T-helper 1 cell (primary cell): ENCODE measurements at places on chromosomes 5 and 9.

GRCh38 chr5:122500245-122501088 lies 188.4 kb downstream of the SNCAIP start:
- no peak for DNase-seq

GRCh38 chr5:1175015-1175414 lies 26.4 kb upstream of the SLC6A19 start:
- no peak for DNase-seq

DNA sequence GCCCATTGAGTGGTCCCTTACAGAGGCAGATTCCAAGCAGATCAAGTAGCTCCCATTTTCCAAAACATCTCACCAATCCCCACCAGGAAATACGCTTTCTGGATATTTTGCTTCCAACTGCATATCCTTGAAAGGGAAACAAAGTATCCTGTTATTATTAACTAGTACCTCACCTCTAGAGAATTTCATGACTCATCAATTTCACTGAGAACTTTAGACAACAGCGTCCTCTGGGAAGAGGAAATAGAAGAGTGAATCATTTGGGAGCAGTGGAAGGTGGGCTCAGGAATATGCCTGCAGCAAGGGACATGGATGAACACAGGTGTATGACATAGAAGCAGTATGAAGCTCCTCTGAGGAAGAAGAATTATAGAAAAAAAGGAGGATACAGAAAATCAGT lies 186.7 kb downstream of the MARCHF11 start:
- no peak for DNase-seq

DNA sequence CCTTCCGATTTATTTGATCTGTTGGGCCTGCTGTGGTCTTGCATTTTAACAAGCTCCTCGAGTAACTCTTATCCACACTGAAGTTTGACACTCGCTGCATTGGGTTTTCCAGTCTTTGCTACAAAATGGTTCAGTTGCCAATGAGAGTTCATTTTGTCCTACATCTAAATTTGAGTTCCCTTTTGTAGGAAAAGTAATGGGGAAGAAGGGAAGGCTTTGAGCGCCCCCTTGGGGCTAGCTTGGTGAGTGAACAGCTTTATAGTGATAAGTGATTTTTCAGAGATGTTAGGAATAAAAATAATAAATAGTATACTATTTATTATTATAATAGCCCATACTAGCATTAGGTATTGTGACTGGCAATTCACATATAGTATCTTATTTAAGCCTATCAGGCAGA lies 89.9 kb upstream of the GNAQ start:
- DNase-seq: peak; percentile 14

DNA sequence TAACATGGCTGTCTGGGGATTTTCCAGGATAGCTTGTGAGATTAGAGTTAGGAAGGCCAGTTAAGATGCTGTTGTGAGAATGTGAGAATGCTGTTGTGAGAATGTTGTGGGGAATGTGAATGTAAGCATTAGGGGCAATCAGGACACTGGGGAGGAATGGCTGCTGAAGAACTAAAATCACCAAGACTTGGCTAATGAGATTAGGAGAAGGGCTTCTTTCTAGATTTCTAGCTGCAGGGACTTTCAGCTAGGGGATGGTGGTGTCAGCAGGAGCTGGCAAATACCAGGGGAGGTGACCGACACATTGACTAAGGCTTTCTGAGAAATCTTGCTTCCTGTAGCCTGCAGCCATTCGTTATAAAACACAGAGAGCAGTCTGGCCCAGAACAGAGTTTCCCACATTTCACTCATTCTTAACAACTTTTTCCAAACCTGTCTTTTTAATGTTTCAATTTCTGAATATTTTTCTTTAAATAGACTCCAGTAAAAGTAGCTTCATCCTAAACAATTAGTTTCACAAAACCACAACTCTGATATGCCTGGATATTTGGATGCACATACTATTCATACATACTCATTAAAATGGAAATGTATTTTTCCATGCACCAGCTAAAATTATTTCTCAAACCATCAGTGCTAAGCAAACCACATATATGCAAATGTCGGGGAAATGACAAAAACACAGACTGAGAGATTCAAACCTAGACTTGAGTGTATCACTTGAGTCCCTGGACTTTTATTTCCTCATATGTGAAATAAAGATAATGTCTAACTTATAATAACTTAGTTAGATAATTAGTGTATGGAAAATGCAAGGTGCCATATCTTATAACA lies 89.3 kb upstream of the TNC start:
- DNase-seq: no peak

DNA sequence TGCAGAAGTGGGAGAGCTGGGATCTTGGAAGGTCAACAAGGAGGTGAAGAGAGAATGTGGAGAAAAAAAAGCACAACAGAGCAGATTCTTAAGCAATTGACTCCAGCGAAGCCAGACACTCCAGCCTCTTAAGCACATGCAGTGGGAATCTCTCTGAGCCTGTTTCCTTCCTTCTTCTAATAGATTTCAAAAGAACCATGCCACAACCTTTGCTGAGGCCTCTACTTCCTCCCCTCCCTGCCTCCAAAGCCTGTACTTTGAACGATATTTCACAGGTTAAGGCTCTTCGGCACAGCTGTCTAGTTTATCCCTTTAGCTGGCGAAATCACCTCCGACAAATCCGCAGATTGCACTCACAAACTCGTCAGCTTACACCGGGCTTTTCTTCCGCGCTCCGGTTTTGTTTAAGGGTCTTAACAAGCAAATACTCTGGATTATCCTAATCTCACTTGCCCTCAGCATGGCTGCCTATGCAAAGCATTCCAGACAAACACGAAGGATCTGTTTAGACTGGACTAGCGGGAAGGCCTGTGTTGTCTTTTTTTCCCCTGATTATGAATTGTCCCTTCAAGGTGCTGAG lies 211.6 kb upstream of the PANK3 start:
- no peak for DNase-seq

DNA sequence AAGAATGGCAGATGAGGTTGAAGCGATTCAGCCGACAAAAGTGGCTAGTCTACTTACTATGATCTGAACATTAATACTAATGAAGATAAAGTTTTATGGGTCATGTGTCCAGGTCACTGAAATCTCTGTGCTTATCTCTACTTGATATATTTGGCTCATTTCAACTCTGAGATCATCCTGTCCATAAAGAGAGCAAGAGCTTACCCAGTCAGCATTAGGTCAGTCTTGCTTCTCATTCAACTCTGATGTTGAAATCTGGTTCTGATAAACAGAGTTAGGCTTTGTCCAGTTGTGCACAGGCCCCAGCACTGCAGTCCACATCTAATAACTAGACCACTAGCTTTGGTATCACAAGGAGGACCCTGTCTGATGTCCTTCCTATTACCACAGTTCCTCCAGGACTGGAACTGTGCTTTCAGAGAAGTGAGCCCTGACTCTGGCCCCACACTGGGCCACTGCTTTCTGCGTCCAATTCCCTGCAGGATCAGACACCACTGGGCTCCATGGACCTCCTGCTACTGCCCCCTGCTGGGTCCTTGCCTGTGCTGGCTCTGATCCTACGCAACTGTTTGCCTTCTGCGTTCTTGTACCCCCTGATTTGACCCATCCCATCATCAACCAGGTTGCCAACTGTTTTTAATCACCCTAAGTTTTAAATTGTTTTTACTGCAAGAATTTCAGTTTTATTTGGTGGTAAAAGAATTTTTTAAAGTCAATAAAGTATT lies 23.7 kb upstream of the FAM120A start:
- DNase-seq: no peak

DNA sequence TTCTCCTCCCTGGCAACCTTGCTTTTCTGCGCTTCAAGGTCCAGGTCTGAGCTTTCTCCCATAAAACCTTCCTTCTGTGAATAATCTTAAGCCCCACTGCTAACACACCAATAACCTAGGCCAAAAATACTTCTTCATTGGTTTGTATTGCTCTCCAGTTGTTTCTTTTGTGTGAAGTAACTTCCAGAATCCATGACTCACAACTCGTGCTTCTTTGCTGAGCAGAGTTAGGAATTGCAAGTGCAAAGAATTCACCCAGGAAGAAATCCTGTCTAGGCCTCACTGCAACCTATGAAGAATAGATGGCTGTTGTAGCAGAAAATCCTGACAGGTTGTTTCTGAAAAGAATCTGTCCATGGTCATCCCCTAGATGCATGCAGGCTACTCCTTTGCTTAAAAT lies 295.7 kb downstream of the MED10 start:
- no peak for DNase-seq

GRCh38 chr5:122921826-122922225 lies 76.4 kb downstream of the SNX24 start:
- DNase-seq: no peak

DNA sequence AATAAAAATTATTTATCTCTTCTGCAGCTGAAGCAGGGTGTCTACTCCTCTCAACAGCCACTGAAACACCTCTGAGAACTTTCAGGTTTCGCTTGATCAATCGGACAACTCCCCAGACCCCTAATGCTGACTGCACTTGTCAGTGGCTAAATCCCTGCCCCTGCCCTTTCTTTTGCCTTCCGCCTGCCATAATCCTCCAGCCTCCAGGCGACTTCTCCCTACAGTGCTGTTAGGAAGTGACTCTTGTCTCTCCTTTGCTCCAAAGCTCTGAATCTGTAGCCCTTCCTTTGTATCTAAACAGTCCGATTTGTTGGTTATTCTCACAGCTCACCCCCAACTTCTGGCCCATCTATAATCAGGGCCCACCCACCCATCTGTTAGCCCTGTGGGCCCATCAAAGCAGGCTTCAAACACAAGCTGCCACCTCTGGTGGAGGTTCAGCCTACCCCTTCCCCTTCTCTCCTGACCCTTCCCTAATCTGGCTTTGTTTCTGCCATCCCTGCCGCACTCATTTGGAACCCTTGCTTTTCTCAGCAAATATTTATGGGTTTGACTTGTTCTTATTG lies 53.7 kb upstream of the IFNK start:
- DNase-seq: no peak

DNA sequence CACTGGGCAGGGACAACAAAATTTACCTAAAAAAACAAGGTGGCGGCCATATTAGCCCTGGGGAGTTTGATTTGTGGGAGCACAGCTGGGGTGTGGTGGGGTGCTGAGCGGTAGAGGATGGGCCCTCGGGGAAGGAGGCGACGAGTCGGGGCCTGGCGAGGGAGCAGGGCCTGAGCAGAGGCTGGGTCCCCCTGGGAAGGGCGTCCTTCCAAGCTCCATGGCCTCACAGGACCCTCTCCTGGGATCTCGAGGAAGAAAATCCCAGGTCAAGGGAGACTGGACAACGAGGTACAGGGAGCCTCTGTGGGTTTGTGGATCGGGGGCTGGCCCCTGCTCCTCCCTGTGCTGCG lies 165.5 kb downstream of the CACNA1B start:
- DNase-seq: no peak

GRCh38 chr9:33187519-33188218 lies 20.5 kb upstream of the B4GALT1 start:
- DNase-seq: no peak

- DNase-seq: no peak
These were observed 1.9 kb downstream of the VLDLR start for GRCh38 chr9:2623288-2624050.

GRCh38 chr5:81233080-81233634 lies at the start of gene CKMT2:
Gene CKMT2, plus strand, starts transcription at chr5:81233322. Its CDS starts 17,811 bp downstream, at chr5:81251133.
- DNase-seq: no peak

- DNase-seq: no peak
These were observed 241.0 kb downstream of the AOPEP start for GRCh38 chr9:94967482-94967881.

GRCh38 chr9:114604989-114605388 lies 6.1 kb upstream of the TMEM268 start:
- DNase-seq: no peak

DNA sequence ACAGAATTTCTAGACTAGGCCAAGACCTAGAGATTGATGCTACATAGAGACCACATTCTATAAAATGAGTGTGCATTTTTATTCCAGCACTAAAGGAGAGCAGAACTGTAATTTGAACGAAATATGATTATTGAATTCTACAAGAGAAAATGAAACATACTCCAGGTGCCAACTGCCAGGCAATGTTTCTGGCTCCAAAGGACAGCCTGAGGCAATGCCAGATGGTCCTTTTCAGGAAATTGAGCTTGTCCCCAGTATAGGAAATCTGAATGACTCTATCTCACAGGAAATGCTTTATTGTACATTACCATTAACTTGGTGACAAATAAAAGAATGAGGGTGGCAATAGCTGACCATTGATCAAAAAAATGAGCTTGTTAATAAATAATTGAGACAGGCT lies 28.8 kb upstream of the RASGRF2 start:
- DNase-seq: no peak

GRCh38 chr9:111992523-111992922 lies 95.9 kb downstream of the UGCG start:
- no peak for DNase-seq

DNA sequence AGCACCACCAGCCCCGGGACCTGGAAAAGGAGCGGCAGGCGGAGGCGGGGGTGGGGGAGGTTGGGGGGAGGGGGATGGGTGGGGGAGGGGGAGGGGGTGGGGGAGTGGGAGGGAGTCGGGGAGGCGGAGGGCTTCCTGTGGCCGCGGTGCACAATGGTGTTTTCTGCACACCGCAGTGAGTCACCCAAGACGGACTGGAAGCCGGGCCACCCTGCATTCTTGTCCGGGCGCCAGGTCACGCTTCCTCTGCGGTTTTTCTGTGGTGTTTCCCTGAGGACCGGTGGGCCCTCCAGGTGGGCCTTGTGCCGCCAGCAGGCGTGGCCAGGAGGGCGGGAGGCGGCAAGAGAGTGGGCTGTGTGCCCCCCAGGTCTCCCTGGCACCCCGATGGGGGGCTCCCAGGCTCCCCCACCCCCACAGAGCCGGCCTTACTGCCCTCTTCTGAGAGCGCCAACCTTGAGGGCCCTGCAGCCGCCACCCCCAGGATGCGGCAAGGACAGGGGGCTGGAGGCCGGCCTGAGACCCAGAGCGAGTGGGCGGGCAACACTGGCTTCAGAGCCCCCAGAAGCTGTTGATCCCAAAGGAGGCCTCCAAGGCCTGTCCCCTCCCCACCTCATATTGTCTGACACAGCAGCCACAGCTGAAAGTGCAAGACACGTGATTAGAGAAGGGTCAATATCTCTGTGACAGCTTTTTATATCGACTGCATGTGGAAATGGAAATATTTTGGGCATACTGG lies 11.1 kb downstream of the EXD3 start:
- no peak for DNase-seq

GRCh38 chr9:131366761-131367401 lies 27.0 kb upstream of the PRRC2B start:
- no peak for DNase-seq

DNA sequence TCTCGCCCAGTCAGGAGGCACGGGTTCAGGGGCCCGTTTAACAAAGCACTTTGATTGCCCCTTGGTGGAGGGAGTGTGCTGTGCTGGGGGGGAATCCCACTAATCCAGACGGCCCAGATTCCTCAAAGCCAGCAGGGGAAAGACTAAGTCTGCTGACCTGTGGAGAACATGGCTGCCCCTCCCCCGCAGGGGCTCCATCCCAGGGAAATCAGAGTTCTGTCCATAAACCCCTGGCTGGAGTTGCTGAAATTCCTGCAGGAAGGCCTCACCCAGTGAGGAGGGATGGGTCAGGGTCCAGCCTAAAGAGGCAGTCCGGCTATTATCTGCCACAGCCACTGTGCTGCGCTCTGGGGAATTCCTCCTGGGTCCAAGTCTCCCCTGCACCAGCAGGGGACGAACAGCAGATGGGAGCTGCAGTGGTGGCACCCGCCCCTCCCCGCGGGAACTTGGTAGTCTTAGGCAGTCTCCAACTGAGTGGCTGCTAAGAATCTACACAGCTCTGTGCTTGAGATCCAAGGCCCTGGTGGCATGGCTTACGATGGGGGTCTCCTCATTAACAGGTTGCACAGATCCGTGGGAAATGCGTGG lies 174.0 kb upstream of the DAB2 start:
- DNase-seq: no peak

- DNase-seq: no peak
These were observed 27.5 kb downstream of the ZNF618 start for GRCh38 chr9:113903514-113904077.

GRCh38 chr5:67338421-67338820 lies 141.8 kb upstream of the CD180 start:
- no peak for DNase-seq
